ENCODE measurements at places on chromosomes 12 and 14.
A peak's percentile ranks its signal among the peaks of the same experiment; 100 is the strongest.

DNA sequence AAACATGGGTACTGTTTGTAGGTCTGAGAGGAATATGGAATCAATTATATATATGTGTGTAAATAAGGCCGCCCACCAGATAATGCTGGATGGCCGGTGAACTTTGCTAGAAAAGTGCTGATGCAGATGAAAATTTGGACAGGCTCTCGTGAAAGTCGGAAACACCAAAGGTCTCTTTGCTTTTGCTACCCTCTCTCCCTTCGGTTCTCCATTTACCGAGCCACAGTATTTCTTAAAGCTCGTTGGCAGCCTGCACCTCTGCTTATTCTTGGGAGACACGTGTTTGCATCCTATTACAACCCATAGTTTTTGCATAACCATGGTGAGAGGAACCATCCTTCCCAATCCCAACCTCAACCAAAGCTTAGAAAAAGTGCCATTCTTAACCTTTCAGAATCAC, 109.6 kb downstream of the FOXN3 start:
- no peak for DNase-seq

GRCh38 chr14:60926002-60926401, 54.9 kb downstream of the TRMT5 start:
- DNase-seq = no peak

DNA sequence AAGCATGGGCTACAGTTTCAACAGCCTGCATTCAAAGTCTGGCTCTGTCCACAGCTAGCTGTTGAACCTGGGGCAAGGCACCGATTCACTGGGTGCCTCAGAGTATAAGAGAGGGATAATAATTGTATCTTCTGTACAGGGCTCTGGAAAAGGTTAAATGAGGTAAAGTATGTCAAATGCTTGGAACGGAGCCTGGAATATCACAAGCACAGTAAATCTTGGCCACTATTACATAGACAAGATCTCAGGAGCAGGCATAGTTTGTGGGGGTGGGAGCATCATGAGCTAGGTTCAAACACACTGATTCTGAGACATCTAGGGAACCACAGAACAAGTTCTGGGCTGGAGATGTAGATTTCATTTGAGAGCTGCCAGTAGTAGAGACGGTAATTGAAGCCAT, 203.7 kb upstream of the NUDT4 start:
- DNase-seq = no peak

DNA sequence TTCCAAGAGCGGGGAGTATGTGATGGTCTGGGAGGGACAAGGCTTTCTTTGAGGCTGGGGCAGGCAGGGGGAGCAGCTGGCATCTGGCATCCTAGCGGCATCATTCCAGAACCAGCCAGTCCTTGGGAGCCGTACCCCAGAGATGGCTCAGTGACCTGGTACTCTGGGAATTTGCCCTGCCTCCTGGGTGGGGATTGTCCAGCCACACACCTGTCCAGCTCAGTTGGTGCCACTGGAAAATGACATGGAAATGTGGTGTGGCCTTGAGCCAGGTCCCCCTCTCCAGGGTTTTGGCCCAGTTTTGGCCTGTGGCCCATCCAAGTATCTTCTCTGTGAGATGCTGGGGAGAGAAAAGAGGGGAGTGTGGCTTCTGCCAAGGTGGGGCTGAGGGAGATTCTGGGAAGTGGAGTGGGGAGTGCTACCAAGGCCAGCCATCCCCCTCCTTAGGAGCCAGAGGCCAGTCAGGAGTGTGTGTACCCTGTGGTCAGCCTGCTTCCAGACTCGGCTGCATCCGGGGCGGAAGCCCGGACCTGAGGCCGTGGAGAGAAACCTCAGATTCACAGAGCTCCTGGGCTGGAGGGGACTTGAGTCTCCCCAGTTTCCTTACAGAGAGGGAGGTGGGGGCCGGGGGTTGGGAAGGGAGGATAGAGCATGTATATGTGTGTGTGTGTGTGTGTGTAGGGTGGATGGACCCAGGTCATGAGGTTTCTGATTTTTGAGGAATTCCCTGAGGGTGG, 14.7 kb upstream of the KRT80 start:
- DNase-seq = no peak

- peak; percentile 45 for DNase-seq
These were observed 3.1 kb upstream of the KIF26A start for GRCh38 chr14:104135121-104135903.

DNA sequence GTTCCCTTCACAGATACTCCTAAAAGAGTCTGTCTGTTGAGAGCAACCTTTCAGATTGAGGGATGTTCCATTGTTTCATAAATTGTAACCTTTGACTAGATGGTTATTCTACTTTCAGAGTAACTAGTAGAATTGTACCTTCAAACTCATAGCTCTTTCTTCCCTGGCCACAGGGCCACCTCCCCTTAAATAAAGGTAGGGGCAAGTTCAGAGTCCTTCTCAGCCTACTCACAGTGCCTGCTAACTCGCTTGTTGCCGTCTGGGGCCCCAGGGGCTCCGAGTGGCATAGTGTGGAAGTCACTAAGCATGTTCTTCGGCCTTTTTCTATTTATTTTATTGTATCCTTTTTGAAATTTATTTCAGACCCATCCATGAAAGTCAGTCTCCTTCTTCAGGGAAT, 250.4 kb downstream of the ALX1 start:
- DNase-seq = no peak

- DNase-seq = no peak
These were observed 24.0 kb upstream of the GSG1 start for GRCh38 chr12:13127444-13127843.

GRCh38 chr12:26340649-26341048, 145.3 kb downstream of the SSPN start:
- no peak for DNase-seq

DNA sequence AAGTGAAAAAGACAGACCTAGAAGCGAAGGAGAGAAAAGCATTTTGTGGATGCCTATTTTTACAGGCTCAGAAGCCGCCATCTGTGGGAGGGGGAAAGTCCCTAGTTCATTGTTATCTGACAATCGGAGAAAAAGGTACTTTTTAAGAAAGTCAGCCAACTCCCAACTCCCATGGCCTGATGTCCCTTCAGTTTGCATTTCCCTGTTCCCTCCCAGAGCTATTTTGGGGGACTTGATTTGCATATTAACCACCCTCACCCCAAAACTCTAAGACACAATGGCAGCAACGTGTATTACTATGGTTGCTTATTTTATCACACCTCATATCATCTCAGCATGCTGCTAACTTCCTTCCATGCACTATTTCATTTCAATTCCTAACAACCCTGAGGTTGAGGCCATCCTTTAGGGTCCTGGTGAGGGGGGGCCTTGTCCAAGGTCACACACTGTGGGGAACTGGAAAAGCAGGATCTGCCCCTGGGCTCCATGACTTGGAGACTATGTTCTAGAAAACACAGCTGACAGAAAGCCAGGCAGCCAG, 18.7 kb downstream of the HVCN1 start:
- DNase-seq = peak; percentile 66

GRCh38 chr14:72512281-72512680, 381.6 kb downstream of the DPF3 start:
- DNase-seq = no peak

DNA sequence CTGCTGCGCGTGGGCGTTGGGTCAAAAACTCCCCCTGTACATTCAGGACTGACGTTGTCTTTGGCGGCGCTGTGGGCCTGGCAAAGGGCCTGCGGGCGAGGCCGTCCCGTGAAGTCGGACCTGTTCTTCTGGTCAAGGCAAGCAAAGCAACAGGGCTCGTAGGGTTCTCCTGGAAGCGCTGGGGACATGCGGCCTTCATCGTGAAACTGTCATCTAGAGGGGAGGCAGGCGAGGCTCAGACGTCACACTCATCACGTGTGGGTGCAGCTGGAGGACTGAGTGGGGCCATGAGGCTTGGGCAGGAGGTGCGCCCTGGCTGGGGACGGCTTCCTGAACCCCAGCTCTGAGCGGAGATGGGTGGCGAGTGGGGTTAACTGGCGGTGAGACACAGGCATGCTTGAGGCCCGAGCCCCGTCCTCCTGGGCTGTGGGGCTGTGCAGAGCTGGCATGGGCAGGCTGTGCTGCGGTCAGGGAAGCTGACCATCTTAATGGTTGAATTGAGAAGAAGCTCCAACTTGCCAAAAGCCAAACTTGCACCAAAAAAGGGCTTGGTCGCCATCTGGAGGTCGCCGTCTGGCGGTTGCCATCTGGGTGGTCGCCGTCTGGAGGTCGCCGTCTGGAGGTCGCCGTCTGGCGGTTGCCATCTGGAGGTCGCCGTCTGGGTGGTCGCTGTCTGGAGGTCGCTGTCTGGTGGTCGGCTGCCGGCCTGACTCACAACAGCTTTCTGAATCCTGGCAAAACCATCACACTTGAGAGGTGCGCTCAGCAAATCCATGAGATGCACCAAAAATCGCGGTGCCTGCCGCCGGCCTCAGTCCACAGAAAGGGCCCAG, 66.2 kb downstream of the NOC4L start:
- DNase-seq = no peak

GRCh38 chr12:93773122-93773871, 96.1 kb downstream of the CRADD start:
- peak; percentile 69 for DNase-seq

GRCh38 chr12:80033448-80033847, 65.9 kb upstream of the OTOGL start:
- DNase-seq = no peak

GRCh38 chr12:100497105-100497795, 23.6 kb downstream of the NR1H4 start:
- DNase-seq = no peak

- no peak for DNase-seq
These were observed 113.2 kb downstream of the APAF1 start for GRCh38 chr12:98758331-98758730.

DNA sequence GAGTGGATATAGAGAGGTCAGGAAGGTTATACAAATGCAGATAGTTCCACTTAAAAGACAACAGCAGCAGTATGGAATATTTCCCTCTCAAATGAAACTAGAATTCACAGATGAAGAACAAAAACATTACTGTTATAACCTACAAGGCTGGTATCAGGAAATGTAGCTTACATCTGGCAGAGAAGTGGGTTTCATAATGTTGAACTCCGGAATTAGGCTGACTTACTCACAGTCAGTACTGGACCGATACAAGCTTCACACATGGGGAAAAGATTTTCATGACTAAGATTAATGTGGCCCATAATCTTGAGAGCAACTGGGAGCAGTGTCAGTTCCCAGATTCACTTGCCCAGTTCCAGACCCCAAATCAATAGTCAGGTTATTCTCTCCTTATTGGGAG, 353.9 kb downstream of the DUSP6 start:
- no peak for DNase-seq

GRCh38 chr14:24032727-24033418, 18.9 kb upstream of the CARMIL3 start:
- DNase-seq = no peak

- DNase-seq = no peak
These were observed 20.2 kb upstream of the CHGA start for GRCh38 chr14:92902726-92903125.

- DNase-seq = no peak
These were observed 21.1 kb upstream of the KRT8 start for GRCh38 chr12:52925717-52926595.

GRCh38 chr12:63862187-63862968, 17.9 kb downstream of the SRGAP1 start:
- DNase-seq = no peak

DNA sequence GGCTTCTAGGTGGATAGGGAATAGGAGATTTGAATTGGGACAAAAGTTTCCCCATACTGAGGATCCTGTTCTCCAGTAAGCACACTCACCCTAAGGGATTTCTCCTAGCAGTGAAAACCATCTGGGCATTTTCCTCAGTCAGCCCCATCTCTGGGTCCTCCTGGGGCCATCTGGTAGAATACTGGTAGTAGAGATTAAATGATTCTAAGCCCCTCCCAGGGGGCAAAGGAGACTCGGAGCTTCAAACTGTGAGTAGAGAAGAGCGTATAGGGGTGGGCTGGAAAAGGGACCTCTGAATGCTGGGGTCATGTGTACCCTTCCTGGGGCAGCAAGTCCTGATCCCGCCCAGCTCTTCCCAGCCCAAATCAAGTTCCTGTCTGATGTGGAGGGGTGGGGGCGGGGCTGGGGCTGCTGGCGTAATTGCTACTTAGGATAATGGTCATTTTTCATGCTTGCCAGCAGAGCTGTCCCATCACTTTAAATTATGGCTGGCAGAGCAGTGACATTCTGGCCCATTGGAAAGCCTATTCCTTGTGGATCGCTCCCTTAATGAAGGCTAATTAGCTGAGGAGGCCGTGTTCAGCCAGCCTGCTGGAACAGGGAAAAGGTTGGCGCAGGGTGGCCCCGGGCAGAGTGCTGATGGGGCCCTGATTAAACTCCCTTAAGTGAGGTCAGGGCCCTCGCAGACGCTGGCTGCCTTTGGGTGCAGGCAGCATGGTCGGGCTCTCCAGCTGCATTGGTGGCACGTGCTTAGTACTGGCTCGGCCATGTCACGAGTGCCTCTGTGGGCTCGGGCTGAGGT, 127.8 kb downstream of the TSPAN9 start:
- no peak for DNase-seq

- DNase-seq = no peak
These were observed 673.9 kb downstream of the FLRT2 start for GRCh38 chr14:86203843-86204242.

- DNase-seq = no peak
These were observed 217.4 kb upstream of the PWP1 start for GRCh38 chr12:107468182-107468581.

DNA sequence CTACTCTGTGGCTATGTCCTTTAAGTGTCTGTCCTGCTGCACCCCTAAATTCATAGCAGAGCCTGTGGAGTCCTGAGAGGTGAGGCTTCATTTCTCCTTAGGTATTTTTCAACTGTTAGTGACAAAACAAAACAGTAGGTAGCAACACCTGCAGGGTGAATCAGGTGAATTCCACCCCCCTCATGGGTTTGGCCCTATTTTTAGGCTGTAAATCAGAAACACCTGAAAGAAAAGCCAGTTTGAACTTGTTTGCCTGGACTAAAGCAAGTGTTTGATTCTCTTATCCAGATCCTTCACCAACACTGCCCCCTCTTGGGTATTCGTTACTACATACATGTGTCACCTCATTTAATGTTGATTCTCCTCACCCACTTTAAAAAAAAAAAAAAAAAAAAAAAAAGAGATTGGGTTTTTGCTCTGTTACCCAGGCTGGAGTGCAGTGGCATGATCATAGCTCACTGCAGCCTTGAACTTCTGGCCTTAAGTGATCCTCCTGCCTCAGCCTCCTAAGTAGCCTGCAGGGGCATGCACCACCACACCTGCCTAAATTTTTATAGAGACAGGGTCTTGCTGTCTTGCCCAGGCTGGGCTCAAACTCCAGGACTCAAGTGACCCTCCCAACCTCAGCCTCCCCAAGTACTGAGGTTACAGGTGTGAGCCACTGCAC, 10.3 kb downstream of the TBPL2 start:
- peak; percentile 46 for DNase-seq

- DNase-seq = no peak
These were observed 117.4 kb downstream of the ADAMTS20 start for GRCh38 chr12:43434614-43435013.

- DNase-seq = no peak
These were observed 17.6 kb upstream of the BCL11B start for GRCh38 chr14:99289394-99290189.

- no peak for DNase-seq
These were observed 171.6 kb downstream of the FBXL14 start for GRCh38 chr12:1422604-1423315.
